ENCODE measurements at places on chromosomes 7 and 10. TPM values are rescaled to one million over a fixed set of nuclear protein-coding genes. Genes with fewer than 3 reads are reported as not detected.

Gene NYAP1
- 0.21 TPM for total RNA-seq

Gene PRTFDC1
- total RNA-seq, result 3.3 TPM

Gene LAMB4
- not detected for total RNA-seq

Gene ZNF37A
- total RNA-seq, result 8.4 TPM

Gene OR2A5
- not detected for total RNA-seq

Gene CADPS2
- 10.3 TPM for total RNA-seq

Gene ASB13
- total RNA-seq, result 13.3 TPM

Gene UBE3C
- total RNA-seq, result 55.8 TPM

Gene STEAP1
- 8.3 TPM for total RNA-seq

Gene ADRA2A
- total RNA-seq, result 0.21 TPM

Gene TMEM196
- not detected for total RNA-seq

GRCh38 chr7:35004531-35005095, 32.7 kb downstream of the DPY19L1 start:
- no peak for DNase-seq

DNA sequence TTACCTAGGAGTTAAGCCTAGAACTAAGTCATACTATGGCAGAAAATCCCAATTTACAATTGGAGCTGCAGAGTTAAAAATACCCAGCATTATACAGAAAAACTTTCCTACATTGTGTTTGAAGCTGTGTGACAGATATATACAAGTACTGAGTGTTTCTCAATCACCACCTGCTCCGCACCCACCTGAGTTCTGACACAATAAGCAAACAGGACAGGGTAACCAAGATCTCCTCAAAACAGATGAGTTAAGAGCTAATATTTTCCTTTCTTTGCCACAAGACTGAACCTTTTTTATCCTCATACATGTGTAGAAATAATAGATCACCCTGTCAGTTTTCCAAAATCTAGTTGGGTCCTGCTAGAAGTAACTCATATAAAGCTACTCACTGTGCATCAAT, 186.3 kb downstream of the DOCK4 start:
- DNase-seq, result no peak

DNA sequence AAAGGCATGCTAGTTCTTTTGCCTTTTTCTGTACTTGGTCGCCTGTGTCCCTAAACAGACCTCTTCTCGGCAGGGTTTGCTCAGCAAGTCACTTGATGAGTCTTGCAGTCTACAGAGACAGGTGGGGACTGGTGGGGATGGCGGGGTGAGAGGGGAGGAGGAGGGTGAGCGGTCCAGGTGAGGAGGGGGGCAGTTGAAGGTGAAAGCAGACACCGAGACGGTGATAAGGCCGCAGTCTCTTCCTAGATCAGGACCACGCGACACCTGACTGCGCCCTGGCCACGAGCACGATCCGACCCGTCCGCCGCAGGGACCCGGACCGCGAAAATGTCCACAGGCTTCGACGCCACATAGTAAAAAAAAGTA, 566 bp downstream of the ASNS start:
- DNase-seq, result no peak

DNA sequence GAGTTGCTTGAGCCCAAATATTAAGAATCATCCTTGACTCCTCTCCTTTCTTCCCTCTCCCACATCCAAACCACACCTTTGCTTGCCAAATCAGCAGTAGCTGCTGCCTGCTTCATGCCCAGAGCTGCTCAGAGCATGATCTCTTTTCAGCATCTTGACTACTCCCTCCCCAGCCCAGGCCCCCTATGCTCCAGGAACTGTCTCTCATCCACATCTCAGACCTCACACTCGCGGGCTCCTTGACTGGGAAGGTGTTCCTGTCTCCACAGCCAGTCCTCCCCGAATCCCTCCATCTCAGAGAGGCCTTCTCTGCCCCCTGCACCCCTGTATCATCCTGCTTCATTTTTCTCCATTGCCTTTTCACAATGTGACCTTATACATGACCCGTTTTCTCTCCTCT, 157.0 kb downstream of the DNAJB6 start:
- no peak for DNase-seq

- DNase-seq, result no peak
These were observed 1.5 kb downstream of the NEUROG3 start for GRCh38 chr10:69571618-69572158.

DNA sequence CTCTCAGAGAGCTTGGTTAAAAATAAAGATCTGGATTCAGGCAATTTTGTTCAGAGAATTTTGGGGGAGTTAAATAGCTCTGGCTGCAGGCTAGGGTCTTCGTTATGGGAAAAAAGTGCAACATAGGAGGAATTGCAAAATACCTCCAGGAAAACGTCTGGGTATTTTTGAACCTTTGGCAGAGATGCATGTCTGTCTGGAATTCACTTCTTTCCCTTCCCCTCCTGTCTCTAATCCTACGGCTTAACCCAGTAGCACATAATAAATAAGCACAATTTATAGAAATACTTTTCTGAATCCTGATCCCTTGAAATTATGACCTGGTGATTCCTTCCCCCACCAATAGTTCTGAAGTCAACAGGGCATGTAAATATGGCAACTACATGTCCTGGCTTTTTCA, 19.3 kb upstream of the NUP205 start:
- DNase-seq, result no peak

- no peak for DNase-seq
These were observed 21.2 kb upstream of the FHIP2A start for GRCh38 chr10:114800361-114800760.

- DNase-seq, result peak; percentile 92
These were observed at the start of gene TMEM273 for GRCh38 chr10:49187950-49188761. Gene TMEM273 (minus strand): TSS chr10:49188391. CDS start chr10:49188336, 55 bp downstream.

GRCh38 chr10:630581-631073, 58.8 kb downstream of the DIP2C start:
- no peak for DNase-seq

GRCh38 chr7:81002421-81002820, 83.6 kb upstream of the SEMA3C start:
- DNase-seq, result no peak

GRCh38 chr10:58424176-58424575, 39.0 kb downstream of the TFAM start:
- no peak for DNase-seq

DNA sequence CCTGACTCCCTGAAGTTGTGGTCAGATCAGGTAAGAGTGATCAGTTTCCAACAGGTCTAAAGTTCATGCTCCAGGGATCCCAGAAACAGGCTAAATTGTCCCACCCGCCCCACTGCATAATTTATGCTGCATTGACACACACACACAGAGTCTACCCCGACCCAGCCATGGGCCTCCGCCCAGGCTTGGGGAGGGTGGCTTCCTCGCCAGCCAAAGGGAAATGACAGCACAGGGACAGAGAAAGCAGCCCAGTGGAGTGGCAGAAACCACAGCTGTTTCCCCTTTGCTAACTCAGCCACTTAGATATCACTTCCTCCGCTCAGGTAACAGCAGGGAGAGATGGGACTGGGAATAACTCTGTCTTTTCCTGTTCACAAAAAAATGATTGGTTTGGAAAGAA, 9.4 kb downstream of the SH3PXD2A start:
- no peak for DNase-seq

- DNase-seq, result no peak
These were observed 78.6 kb upstream of the MAGI2 start for GRCh38 chr7:79531905-79532664.

GRCh38 chr7:83836028-83836427, 187.1 kb upstream of the SEMA3E start:
- no peak for DNase-seq

- DNase-seq, result no peak
These were observed 77.3 kb downstream of the JMJD1C start for GRCh38 chr10:63388421-63389031.

DNA sequence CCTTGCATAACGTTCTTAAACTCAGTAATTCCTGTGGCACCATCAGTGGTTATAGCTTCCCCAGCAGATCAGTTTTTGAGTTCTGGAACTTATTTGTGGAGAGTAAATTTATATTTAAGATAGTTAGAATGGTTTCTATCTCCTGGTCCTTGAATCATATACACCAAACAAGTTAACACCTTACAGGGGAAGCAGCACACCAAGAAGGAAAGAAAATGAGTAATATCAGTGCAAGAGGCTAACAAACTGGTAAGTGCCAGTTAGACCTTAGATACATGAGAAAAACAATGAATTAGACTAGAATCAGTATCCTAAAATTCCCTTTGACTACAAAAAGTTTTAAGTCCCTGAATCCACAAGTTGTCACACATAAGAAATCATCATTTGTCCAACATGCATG, 54.2 kb downstream of the ABI1 start:
- DNase-seq, result no peak

GRCh38 chr7:85184599-85185423, 2.0 kb downstream of the SEMA3D start:
- DNase-seq, result no peak

GRCh38 chr7:55486192-55486590, 86.1 kb downstream of the VOPP1 start:
- DNase-seq, result no peak

- DNase-seq, result no peak
These were observed 15.0 kb downstream of the ANKRD1 start for GRCh38 chr10:90905925-90906324.

GRCh38 chr7:96546426-96546825, 163.2 kb downstream of the SEM1 start:
- DNase-seq, result no peak

GRCh38 chr10:27995311-27995710, 3.6 kb downstream of the ODAD2 start:
- DNase-seq, result no peak

DNA sequence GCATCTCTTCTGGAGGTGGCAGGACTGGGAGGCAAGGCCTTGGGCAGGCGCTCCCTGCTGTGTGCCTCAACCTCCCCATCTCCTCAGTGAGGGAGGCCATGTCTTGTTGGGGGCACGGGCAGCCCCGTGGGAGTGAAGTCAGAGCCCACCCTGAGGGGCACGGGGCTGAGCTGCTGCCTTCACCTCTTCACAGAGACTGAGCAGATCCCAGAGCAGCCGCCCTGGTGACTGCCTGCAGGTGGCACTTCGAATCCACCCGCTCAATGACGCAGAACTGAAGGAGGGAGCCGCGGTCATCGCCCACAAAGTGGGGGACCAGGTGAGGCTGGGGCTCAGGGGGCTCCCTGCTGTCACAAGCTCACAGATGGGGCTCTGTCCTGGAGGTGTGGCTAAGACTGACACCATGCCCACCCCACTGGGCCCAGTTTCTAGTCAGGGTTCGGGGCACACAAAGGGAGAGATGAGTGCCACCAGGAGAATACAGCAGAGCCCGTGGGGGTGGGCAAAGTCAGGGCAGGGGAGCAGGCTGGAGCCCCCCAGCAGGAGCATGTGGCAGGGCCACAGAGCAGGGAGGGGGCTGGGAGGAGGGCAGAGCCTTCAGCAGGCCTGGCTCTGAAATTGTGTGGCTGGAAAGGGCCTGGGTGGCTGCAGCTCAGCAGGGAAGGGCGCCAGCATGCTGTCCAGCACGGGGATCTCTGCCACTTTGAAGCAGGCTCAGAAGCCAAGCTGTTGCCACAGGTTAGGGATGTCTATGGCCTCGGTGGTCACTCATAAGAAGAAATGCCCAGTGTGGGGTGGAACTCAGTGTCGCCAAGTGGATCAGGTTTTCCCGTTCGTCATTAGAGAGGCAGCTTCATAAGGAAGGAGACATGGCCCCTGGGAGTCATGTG, 18.8 kb upstream of the CHST12 start:
- no peak for DNase-seq

DNA sequence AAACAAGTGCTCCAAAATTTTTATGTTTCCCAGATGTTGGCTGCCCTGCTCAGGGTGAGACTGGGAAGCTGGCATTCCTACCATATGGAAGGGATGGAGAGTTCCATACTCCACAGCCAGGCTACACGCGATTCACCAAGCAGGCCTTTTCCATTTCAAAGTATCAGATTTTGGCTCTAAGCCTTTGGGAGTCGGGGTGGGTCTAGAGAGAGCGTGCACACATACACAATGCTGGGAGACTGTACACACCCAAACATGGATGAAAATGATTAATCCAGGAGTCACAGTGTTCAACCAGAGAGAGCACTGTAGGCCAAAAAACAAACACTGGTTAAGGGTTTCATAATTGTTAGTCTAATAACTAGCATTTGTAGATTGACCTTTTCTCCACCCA, 295.0 kb downstream of the BICC1 start:
- DNase-seq, result no peak

DNA sequence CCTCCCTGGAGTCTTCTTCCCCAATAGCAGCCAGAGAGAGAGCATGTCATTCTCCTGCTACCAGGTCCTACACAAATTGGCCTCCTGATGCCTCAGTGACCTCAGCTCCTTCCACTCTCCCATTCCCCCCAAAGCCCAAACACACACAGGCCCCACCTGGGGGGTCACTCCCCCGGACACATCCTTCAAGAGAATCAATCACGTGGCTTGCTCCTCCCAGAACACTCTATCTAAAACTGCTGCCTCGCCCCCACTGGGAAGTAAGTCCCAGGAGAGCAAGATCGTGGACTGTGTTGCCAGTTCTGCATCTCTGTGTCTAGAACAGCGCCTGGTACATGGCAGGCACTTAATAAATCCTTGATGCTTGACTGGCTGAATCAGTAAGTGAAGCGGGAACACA, 2.5 kb upstream of the HSPA12A start:
- no peak for DNase-seq

DNA sequence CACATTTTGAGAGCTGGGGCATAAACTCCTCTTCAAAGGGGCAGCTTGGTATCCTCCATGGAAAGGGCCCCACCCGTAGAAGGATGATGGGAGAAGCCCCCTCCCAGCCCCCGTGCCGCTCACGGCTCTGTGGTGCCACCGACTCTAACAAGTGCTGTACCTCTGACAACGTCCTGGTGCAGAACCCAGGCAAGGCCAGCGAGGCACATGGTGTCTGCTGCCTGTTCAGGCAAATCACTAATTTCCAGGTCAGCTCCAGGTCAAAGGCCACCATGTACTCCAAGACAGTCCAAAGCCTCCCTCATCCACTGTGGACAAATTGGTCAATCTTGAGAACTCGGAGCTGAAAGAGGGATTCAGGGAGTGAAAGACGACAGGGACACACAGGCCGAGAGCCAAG, 11.4 kb upstream of the CNPY1 start:
- DNase-seq, result no peak

DNA sequence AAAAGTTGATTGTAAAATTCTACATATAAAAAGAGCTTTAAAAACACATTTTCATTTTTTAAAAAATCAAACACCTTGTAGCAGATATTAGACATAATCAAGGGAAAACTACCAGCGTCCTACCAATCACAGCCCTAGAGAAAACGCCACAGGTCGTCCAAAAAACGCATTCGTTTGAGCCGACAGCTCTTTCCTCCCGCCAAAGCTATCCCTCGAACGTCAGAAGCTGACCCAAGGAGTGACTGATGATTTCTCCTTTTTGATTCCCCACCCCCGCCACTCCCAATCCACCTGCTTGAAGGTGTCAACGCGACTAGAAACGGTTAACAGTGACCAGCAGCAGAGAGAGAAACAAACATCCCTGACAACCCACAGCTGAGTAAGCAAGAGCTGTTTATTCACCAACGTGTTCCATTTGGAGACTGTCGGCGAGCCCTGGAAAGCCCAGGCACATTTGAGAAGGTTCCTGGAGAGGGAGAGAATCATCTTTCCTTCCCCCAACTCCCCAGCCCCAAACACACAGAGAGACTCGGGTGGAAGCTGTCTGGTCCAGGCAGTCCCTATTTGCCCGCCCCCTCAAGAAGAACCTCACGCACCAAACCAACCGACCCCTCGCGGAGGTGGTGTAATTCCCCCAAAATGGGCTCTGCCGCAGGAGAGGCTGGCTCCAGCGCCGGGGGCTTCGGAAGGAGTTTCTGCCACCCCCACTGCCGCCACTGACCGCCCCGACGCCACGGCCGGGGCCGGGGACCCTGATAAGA, 622 bp downstream of the CPEB3 start:
- DNase-seq, result peak; percentile 40
